ENCODE measurements at places on chromosomes 6 and 20.

DNA sequence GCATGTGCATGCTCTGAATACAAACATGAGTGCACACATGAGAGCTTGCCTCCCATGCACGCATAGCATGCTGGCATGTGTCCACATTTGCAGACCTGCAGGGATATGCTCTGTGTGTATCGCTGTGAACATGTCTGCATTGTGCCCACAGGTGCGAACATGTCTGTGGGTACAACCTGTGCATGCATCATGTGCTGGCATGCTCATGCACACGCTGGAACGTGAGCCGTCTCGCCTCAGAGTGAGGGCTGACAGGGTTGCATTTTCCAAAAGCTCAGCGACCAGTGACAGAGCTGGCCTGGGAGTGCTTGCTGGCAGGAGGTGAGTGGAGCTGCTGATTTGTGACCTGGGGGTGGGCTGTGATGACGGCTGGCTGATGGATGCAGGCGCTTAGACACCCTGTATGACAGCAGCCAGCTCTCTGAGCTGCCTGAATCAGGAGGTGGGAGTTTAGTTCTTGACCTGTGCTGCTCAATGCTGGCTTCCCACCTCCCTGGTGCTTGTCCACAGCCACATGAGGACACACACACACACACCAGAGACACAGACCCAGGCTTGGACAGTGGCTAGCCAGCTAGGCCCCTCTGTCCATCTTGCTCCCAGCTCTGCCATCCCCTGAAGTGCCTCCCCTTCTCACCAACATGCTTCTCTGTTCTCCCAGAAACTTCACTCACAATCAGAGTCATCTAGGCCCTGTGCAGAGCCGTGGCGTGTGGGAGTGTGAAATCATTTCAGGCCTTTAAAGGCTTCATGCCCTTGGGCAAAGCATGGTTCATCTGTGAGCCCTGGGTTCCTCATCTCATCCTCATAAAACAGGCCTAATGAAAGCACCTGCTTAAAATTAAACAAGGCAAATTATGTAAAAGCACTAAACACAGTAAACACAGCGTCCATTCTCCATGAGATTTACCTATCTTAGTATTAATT is 51.4 kb downstream of the CD40 start:
- no peak for DNase-seq

DNA sequence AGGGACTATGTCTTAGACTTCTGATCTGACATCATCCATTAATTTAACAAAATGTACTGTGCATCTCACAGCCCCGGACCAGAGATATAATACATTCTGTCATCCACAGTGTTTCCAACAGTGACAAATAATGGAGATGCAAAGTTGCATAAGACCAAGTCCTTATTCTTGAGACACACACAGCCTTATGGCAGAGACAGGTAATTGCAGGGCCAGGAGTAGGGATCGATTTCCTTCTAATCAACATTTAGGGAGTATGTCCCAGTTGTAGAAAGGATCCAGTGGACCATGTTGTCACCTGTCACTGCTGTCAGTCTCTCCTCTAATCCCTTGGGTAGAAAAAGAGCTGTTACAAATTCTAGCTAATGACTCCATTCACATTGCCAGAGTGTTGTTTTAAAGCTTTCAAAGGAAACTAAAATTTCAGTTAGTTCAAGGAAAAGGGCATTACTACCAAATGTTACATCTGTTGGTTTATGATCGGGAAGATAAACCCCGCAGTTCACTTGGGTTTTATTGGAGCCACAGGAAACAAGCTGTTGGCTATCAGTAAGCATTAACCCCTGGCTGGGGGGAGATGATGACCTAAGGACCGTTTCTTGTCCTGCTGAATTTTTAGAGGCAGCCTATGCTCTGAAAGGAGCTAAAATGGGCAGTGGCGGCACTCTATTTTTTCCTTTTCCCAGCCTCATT is 111.4 kb upstream of the ATXN1 start:
- DNase-seq, result peak; percentile 49

- no peak for DNase-seq
Observed at GRCh38 chr6:6901205-6901719, 206.5 kb upstream of the RREB1 start.

- no peak for DNase-seq
Observed at GRCh38 chr6:56933650-56934049, 21.3 kb upstream of the BEND6 start.

- DNase-seq, result no peak
Observed at GRCh38 chr20:18712882-18713281, 100.7 kb upstream of the SCP2D1 start.

GRCh38 chr20:9508696-9509178 is 5.7 kb upstream of the LAMP5 start:
- no peak for DNase-seq

DNA sequence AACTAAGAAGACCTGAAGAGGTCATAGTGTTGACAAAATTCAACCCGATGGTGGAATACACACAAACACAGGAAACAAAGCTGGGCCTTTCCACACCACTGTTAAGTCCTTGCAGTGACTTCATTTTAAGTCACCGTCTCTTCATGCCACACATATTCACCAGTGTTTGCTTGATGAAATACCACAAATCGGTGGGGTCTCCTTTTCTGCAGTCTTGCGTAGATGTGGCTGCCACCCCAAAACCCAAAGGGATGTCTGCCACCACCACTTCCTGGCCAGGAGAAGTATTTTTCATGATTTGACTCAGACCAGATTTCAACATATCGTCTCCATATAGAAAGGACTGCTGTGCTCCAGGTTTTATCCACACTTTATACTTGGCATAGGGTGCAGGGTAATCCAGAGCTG is 11.0 kb upstream of the COL10A1 start:
- DNase-seq, result no peak

- peak; percentile 55 for DNase-seq
Observed at GRCh38 chr6:158262755-158263154, 49.5 kb upstream of the TULP4 start.

DNA sequence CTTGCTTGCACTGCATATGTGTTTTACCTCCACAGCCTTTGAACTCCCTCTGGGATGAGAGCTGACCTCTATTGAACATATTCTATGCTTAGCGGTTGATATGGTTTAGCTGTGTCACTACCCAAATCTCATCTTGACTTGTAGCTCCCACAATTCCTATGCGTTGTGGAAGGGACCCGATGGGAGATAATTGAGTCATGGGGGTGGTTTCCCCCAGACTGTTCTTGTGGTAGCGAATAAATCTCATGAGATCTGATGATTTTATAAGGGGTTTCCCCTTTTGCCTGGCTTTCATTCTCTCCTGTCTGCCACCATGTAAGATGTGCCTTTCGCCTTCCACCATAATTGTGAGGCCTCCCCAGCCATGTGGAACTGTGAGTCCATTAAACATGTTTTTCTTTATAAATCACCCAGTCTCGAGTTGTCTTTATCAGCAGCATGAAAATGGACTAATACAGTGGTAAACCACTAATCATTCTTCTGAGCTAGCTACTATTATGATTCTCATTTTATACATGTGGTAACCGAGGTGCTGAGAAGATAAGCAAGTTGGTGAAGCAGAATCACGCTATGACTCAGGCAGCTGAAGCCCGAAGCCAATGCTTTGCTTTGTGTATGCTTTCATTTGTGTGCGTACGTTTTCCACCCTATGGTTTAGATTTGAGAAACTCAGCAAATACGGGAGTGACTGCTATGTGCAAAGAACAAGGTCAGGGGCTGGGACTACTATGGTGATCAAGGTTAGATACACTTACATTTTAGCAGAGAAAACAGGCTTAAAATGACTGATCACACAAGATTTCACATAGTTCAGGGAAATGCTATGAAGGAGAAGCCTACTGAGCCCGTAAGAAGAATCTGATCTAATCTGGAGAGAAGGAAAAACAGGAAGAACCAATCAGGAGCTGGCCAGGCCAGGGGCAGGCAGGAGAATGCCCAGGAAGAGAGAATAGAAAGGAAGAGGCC is 363.5 kb downstream of the ESR1 start:
- no peak for DNase-seq

GRCh38 chr20:38835792-38836191 is 30.3 kb downstream of the PPP1R16B start:
- DNase-seq, result no peak

DNA sequence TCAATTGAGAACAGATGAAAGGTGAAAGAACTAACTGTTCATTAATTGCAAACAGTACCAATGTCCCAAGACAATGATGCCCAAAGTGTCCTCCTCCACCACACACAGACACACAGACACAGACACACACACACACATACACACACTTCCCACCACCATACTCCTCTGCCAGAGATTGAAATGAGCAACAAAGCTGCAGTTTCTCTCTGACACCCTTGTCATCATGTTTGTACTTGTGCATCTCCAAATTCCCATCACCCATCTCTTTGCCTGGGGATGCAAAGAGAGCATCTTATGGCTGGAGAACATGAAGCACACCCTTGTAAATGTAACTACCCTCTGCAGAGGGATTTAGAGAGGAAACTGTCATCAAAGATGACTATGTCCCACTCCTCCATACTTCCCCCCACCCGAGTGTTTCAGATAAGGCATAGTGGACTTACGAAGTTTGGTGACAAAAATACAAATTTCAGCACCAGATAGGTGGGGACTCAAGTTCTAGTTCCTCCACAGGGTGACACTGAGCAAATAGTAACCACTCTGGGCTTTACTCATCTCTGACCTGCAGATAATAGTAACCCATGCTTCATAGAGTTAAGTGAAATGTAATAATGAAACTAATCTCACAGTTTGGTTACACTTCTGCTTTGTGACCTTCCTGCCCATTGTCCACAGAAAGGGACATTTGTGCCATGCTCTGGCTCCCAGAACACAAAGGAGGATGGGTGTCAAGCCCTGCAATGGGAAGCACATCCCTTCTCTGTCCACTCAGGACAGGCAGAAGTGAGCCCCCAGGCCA is 8.7 kb downstream of the MAFB start:
- DNase-seq, result no peak

DNA sequence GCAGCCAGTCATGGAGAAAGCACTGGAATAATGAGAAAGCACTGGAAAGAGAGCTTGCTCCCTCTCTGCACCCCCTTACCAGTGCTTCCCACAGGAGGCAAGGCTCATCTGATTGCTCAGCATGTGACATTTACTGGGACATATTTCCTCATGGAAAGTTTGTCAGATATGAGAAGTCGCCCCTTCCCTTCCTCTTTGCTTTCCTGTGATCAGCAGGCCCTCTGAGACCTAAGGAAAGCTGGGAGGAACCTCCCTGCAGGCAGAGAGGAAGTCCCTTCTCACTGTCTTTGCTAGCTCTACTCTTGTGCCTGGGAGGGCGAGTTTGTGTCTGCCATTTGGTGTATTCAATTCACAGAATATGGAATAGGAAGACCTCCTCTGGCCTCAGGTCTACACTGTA is 283.8 kb downstream of the ALDH8A1 start:
- no peak for DNase-seq

- DNase-seq, result peak; percentile 47
Observed at GRCh38 chr20:43942667-43943285, 28.1 kb downstream of the TOX2 start.

DNA sequence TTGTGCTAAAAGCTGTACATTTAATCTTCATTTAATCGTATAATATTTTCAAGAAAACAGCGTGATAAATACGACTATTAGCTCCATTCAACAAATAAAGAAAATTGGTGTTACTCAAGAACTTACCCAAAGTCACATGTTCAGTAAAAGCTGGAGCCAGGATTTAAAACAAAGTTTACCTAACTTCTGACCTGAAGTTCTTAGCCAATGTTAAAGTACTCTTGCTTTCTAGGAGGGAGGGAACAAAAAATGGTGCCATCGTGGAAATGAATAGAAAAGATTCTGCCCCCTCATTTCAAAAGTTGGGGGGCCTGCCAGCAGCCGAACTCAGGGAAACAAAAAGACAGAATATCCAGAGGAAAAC is 395.8 kb downstream of the CD109 start:
- no peak for DNase-seq

DNA sequence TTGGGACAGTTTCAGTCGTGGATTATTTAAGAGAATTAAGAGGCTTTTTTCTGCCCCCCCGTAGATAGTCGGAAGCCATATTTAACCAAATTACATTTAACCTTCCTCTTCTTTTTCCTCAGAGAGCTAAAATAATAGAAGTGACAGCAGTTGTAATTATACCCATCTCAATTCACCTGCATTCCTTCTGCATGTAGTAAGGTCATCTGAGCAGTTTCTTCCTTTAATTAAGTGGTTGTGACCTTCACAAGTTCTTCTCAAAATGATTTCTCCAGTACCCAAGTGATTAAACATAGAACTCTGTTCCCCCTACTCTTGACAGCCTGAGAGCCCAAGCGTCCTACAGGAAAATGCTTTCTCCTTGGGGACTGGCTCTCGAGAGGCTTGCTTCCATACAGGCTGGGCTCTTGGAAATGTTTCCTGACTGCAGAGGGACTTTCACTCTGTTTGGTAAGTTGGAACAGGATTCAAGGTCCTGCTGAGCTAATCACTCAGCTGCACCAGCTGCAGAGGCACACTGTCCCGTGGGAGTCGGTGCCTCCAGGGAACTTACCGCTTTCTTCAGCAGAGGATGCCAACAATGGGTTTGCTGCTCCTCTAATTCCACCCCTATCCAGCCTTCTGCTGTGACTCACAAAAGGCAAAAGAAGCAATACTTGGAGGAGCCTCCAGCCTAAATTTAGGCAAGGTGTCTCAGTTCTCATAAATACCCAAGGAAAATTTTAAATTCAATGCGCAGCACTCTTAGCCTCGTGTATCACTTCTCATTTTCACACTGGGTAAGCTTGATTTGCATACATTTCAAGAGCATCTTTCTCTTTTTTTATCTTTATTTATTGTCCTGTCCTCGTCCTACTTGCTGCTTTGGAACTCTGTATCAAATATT is 414.9 kb downstream of the KIF16B start:
- DNase-seq, result no peak

- DNase-seq, result peak; percentile 69
Observed at GRCh38 chr6:123745895-123746294, 57.8 kb upstream of the NKAIN2 start.

DNA sequence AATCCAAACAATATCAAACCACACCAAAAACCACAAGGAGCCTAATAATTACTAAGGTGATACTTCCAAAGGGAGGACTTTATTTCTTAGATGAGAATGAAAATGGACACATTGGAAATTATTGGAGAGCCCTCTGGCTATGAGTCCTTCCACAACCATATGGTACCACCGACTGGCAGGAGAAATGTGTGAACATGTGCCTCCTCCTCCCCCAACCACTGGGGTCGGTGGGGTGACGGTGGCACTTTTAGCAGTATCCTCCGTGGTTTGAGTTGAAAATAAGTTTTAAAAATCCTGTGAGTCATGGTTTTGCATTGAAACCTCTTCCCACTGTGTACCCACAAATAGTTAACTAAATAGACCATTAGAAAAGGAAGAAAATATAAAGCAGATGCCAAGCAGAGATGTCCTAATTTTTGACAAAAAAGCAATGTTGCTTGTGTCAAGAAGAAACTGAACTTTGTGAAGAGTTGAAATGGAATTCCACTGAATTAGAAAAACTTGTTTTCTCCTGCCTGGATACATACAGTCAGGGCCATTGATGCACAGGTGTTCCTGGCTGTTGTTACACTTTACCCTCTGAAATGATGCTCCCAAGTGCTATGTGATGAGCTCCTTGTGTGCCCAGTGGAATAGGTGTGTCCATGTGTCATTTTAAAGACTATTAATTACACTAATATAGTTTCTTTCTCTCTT is 3.2 kb downstream of the EDN1 start:
- no peak for DNase-seq

DNA sequence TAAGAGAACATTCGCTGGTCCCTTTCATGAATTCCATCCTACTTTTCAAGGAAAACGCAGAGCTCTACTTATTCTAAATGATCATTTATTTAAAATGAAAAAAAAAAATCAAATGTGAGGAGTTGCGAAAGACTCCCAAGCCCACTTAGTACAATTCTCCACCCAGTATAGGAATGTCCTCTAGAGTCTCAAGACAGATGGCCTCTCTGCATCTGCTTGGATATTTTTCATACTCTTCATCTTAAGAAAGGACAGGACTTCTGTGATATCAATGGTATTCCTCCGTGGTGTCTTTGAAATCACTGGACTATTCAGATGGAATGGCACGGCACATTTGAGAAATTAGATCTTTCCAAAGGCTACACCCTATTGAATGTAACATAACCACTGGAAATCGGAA is 107.1 kb downstream of the PTPRK start:
- peak; percentile 61 for DNase-seq

Data from myocyte (in vitro differentiated cells).